WTC11 (cell line): ENCODE measurements at places on chromosomes 11 and 22. TPM values are rescaled to one million over a fixed set of nuclear protein-coding genes. Genes with fewer than 3 reads are reported as not detected.

DNA sequence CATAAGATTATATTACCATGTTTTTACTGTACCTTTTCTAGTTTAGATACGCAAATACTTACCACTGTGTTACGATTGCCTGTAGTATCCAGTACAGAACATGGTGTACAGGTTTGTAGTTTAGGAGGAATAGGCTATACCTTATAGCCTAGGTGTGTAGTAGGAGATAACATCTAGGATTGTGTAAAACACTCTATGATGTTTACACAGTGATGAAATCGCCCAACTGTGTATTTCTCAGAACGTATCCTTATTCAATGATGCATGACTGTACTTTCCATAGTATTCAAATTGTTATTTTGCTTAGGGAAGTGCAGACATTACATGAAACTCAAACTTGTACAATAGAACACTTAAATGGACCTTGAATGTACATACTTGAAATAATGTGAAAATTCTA lies 188.1 kb upstream of the PDGFD start:
- no peaks in the 10 kb centered on the region for H3K4me1 ChIP-seq
- H3K27me3 ChIP-seq: no peaks in the 10 kb centered on the region
- DNase-seq: no peak
- no peak overlapping the region for H3K27ac ChIP-seq
- no peak overlapping the region for H3K4me3 ChIP-seq
- peaks cover 8% of the 10 kb centered on the region for H3K36me3 ChIP-seq

- no peak overlapping the region for H3K4me3 ChIP-seq
- H3K27me3 ChIP-seq: peaks cover 43% of the 10 kb centered on the region
- peaks cover 31% of the 10 kb centered on the region for H3K4me1 ChIP-seq
- no peaks in the 10 kb centered on the region for H3K36me3 ChIP-seq
Measured at GRCh38 chr22:43346521-43346929, 3.4 kb upstream of the SCUBE1 start.

DNA sequence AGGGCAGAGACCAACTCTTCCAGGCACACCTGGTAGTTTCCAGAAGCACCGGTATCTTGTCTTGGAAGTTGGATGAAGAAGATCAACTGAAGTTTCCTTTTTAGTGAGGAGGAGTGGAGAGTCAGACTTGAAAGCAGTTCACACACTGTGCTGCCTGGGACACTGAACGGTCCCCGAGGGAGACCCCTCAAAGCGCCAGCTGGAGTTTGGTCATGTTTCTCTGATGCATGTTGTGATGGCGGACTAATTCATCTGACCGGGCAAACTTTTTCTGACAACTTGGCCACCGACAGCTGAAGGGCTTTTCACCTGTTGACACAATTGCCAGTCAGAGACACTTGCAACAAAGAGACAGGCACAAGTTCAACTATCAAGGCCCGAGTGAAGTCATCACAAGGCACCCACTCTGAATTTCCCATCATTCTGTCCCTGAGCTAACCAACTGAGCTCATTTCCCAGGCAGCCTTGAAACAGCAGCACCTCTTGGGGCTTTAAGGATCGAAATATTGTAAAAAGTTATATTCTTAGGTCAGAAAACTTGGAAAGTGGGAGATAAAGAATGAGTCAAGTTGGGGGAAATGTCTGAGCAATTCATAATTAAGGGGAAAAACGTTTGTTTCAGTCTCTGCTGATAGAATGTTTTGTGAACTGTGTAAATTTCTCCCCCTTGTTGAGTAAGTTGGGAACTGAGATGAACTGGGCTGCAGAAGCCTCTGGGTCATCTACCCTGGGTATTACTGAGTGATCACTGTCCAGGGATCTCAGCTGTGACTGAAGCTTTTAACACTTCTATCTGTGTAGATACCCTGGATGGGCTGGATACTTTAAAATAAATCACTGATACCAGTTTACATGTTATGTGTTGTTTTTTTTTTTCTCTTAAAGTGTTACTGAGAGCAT lies 46.2 kb downstream of the WT1 start:
- no peaks in the 10 kb centered on the region; the same call in 1 of the 2 replicates for H3K27me3 ChIP-seq
- no peak overlapping the region for H3K4me3 ChIP-seq
- H3K27ac ChIP-seq: no peak overlapping the region
- H3K36me3 ChIP-seq: no peaks in the 10 kb centered on the region
- peaks cover 12% of the 10 kb centered on the region for H3K4me1 ChIP-seq
- no peak for DNase-seq

DNA sequence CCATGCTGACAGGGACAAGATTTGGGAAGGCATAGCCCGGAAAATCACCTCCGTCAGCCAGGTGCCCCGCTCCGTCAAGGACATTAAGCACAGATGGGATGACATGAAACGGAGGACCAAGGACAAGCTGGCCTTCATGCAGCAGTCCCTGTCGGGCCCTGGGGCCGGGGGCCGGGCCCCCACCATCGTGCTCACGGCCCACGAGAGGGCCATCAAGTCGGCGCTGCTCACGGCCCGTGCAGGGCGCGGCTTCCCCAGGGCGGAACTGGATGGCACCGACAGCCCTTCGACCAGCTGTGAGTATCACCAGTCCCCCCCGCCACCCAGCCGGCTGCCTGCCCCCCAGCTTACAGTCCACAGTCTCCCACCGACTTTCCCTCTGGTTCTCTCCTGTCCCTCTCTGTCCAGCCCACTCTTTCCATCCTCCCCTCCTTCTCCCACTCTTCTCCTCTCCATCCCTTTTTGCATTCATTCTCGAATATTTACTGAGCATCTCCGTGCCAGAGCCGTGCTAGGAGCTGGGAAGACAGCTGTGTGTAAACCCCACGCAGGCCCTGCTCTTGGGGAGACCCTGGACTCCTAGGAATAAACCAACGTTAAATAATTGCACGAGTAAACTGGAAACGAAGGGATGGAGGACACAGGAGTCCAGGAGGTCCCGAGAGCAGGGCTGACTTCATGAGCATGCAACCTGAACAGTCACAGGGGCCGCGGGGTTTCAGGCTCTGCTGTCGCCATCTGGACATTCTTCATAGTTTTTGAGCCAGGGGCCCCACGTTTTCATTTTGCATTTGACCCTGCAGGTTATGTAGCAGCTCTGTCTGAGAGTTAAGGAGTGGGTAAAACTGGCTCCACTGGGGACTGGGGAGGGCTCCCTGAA lies 62.8 kb downstream of the PRDM11 start:
- H3K27ac ChIP-seq: peak overlapping the region; percentile 73
- no peak for DNase-seq
- no peaks in the 10 kb centered on the region for H3K36me3 ChIP-seq
- H3K4me1 ChIP-seq: peaks cover 21% of the 10 kb centered on the region

GRCh38 chr11:133927690-133928627 lies 28.8 kb downstream of the IGSF9B start:
- peak overlapping the region; percentile 68 for H3K27ac ChIP-seq
- H3K36me3 ChIP-seq: peaks cover 31% of the 10 kb centered on the region
- DNase-seq: peak; percentile 83
- H3K4me3 ChIP-seq: no peak overlapping the region
- no peaks in the 10 kb centered on the region for H3K27me3 ChIP-seq
- peaks cover 7% of the 10 kb centered on the region for H3K4me1 ChIP-seq

DNA sequence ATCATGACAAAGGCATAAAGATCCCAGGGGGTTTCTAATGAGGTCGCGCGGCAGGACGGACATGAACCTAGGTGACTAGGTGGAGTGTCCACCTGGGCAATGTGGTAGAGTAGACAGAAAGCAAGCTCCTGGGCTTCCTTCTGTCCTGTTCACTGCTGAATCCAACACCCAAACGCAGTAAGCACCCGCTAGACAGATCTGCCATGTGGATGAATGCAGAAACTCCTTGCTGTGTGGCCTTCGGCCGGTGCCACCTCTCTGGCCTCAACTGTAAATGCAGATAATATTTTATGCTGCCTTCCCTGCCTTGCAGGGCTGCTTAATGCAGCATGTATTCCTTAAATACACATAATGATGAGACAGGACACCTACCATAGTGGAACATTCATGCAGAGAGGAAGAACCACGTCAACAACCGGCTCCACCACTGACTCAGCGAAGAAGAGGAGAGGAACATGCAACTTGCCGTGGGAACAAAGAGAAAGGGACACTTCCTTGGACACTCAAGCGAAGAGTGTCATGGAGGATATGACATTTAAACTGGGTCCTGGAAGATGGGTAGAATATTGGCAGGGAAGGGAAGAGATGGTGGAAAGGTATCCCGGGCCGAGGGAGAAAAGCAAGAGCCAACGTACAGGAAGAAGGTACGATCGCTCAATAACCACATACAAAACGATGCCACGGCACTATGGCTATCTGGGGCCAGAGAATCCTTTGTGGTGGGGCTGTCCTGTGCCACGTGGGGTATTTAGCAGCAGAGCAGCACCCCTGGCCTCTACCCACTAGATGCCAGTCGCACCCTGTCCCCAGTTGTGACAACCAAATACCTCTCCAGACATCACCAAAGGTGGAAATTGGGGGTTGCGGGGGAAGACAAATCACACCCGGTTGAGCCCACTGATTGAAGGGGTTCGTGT lies 30.8 kb downstream of the MYH9 start:
- no peak overlapping the region for H3K4me3 ChIP-seq
- H3K27me3 ChIP-seq: no peaks in the 10 kb centered on the region
- no peaks in the 10 kb centered on the region; the same call in 1 of the 2 replicates for H3K36me3 ChIP-seq

DNA sequence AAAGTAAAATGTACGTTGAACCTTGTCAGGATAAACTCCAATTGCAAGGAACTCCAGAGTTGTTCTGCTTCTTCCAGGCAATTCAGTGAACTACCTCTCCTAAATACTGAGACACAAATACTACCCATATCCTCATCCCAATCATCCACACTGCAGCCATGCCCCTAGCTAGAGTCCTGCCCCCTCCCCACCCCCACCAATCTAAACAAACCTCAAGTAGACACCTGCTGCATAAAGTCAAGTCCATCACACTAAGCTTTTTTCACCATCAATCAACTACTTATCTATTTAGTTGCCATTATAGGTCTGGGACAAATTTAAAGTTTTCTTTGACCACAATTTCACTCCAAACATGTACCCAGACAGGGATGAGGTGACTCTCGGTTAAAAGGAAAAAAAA lies 93.2 kb upstream of the APOA1 start:
- H3K27ac ChIP-seq: no peak overlapping the region
- H3K36me3 ChIP-seq: peaks cover 6% of the 10 kb centered on the region
- no peak overlapping the region for H3K4me3 ChIP-seq
- no peaks in the 10 kb centered on the region for H3K27me3 ChIP-seq

DNA sequence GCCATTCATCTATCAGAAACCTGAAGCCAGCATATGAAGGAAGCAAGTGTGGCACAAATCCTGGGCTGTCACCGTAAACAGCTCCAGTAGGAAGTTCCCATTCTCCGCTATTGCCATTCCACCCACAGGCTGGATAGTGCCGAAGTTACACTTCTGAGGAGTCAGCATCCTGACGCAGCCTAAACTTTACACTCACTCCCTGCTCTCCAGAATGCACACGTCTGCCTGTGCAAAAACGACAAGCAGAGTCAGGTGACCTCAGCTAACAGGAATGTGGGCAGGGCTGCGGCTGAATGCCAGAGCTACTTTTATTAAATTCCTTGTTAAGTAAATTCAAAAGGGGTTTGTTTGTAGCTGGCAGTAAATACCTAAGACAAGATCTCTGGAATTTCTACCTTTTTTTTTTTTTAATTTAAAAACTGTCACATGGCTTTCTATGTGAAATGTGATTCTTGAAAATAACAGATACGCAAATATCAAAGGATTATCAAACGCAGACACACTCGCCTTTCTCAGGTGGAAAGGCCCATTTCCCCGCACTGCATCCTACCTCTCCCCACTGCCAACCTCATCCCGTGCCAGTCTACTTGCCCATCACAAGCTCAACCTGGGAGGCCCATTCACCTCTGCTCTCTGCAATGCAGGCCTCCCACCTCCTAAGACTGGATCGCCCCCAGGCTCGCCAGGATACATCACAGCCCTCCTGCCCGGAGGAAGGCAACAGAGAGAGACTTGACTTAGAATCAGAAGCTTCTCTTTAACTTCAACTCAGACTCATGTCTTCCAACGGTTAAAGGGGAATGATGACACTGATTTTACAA lies 33.5 kb downstream of the NFRKB start:
- DNase-seq: peak; percentile 41
- H3K27ac ChIP-seq: peak overlapping the region; percentile 68
- no peaks in the 10 kb centered on the region for H3K27me3 ChIP-seq
- peaks cover 58% of the 10 kb centered on the region for H3K36me3 ChIP-seq

GRCh38 chr11:2651826-2652271 lies 47.9 kb downstream of the KCNQ1OT1 start:
- peaks cover 84% of the 10 kb centered on the region for H3K36me3 ChIP-seq
- H3K4me3 ChIP-seq: no peak overlapping the region
- H3K4me1 ChIP-seq: 0 out of 2 replicates have a peak, but pooled peaks cover 4% of the 10 kb centered on the region
- H3K27ac ChIP-seq: no peak overlapping the region

DNA sequence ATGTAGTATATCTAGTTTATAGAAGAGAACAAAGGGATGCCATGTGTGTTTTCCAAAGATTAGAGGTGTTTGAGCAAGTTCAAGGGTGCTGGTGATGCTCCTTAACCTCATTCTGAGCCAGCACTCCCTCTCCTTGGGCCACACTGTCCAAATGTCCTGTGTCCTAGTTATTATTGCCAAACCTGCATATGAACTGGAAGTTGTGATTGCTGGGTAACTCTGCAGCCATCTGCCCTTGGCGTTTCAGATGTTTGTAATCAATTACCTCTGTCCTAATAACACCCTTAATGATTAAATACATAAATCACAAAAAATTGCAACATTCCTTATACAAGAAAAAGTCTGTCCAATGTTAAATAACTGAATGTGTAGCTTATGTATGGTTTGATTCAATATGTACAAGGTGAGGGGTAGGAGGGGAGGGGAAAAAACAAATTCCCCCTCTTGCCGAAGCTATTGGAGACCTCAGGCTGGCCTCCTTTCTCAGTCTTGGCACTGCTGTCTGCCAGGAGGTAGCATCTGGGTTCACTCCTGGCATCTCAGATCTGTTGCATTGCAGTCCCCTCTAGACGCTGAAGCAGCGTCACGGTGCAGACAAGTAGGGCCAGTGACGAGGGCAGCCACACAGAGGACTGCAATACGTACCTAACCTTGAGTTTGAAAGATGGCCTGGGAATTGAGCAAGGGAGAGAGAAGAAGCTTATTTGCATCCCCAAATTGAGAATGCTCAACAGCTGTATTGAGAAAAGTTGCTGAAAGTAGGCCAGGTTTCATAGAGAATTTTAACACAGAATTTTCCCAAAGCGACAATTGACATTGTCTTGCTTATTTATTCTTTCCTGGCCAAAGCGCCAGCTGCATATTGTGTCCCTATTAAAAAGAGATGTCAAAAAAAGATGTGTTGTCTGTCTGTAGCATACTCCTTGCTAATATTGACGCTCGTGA lies 89.6 kb upstream of the ARHGAP32 start:
- H3K4me1 ChIP-seq: peaks cover 63% of the 10 kb centered on the region
- H3K4me3 ChIP-seq: no peak overlapping the region
- DNase-seq: no peak
- H3K36me3 ChIP-seq: no peaks in the 10 kb centered on the region
- peaks cover 19% of the 10 kb centered on the region for H3K27me3 ChIP-seq

- no peak overlapping the region for H3K27ac ChIP-seq
- H3K4me1 ChIP-seq: peaks cover 23% of the 10 kb centered on the region
- no peak overlapping the region for H3K4me3 ChIP-seq
- peaks cover 13% of the 10 kb centered on the region for H3K27me3 ChIP-seq
Measured at GRCh38 chr22:44743804-44744211, 8.6 kb upstream of the ARHGAP8 start.

- H3K36me3 ChIP-seq: no peaks in the 10 kb centered on the region
- H3K4me1 ChIP-seq: peaks cover 36% of the 10 kb centered on the region
- no peak overlapping the region for H3K27ac ChIP-seq
- DNase-seq: no peak
- peaks cover 10% of the 10 kb centered on the region for H3K27me3 ChIP-seq
Measured at GRCh38 chr11:44067266-44067665, 1.2 kb downstream of the ACCS start.

The SCO2 gene
- total RNA-seq: 1.5 to 5.5 TPM in 2 of 3 replicates, not detected in the other

The PAX6 gene
- 0.18 to 3.3 TPM (median 0.30 TPM) in 3 replicates for total RNA-seq

The TRIM48 gene
- total RNA-seq: not detected in 3 replicates

The UPK3A gene
- total RNA-seq: 0.23 to 0.62 TPM (median 0.37 TPM) in 3 replicates

The XKR3 gene
- total RNA-seq: not detected in 3 replicates

The KCNJ4 gene
- total RNA-seq: 3.1 to 3.3 TPM (median 3.2 TPM) in 3 replicates

The OR52A1 gene
- 3.7 to 5.4 TPM (median 4.4 TPM) in 3 replicates for total RNA-seq
